ENCODE measurements at places on chromosomes 12 and 14.

DNA sequence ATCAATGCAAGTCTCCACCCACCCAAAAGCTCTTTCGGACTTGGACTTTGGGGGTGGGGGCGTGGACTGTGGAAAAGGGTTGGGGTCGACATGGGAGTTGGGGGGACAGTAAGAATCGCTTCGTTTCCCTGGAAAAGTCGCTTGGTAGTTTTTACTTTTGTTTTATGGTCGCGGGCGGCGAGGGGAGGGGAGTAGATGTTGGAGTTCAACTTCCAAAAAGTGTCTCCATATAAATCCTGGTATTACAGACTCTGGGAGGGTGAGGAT is 568 bp upstream of the BCL11B start:
- DNase-seq, result no peak

DNA sequence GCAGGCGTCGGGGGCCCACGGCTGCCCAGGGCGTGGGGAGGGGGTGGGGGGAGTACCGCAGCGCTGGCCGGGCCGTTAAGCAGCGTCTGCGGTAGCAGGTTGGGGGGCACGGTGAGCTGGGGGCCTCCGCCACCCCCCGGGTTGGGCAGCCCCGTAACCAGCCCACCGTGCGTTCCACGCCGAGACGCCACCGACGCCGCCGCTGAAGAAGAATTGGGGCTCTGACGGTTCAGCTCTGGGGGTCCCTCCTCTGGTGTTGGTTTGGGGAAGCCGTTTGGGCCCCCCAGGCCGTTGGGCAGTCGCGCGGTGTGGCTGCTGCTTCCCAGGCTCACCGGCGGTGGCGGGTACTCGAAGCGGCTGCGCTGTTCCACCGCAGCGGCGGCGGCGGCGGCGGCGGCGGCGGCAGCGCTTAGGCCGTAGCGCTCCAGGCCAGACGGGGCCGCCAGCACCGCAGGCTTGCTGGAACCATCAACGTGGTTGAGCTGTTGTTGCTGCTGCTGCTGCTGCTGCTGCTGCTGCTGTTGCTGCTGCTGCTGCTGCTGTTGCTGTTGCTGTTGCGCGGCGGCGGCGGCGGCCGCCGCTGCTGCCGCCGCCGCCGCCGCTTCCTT is 1.5 kb downstream of the IRF2BPL start:
- no peak for DNase-seq

DNA sequence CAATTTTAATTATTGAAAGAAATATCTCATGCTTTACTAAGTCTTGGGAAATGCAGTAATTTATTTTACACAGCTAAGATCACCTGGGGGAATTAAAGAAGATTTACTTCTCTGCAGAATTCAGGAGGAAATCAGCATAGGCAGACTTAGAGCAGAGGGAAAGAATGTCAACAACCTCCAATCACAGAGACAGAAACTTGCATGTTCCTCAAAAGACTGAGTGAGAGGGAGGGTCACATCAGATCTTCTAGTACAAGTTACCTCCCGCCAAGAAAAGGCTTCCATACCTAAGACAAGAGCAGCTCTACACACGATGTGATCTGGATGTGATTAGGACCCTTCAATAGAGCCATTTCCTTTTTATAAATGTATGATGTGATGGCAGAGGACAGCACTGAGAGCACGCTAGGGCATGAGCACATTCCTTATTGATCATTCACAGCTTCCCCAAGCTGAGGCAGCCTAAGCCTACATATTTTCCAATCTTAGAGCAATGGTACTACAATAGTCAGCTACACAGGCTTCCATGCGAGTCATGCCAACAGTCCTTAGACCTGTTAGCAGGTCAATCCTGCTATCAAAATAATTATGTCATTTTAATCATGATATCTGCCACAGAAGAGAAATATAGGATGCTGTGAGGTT is 403.3 kb downstream of the ETNK1 start:
- no peak for DNase-seq

- no peak for DNase-seq
Observed at GRCh38 chr12:64625243-64626077, 15.2 kb downstream of the RASSF3 start.

GRCh38 chr14:100825713-100826331 is at the start of gene MEG3:
TSS of gene MEG3 (plus strand) at chr14:100826118.
- DNase-seq, result no peak

DNA sequence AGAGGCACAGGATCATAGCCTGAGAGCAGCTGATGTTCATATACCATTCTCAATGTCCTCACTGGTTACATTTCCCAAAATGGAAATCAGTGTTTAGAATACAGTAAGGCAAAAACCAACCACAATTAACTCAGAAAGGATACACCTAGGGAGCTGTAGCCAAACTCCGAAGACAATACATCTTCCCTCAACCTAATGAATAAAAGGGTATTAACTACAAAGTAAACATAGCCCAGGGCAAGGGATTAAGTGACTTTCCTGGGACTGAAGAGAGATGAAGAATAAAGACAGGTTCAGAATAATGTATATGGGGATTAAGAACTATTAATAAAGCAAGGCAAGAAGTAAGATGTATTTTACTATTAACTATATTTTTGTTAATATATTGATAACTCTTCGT is 79.5 kb downstream of the RPS29 start:
- DNase-seq, result no peak

- no peak for DNase-seq
Observed at GRCh38 chr12:53907103-53907502, 31.5 kb upstream of the HOXC13 start.

- DNase-seq, result no peak
Observed at GRCh38 chr14:64680013-64680713, 24.1 kb upstream of the PLEKHG3 start.

GRCh38 chr14:99982537-99983250 is 82.5 kb upstream of the EVL start:
- DNase-seq, result no peak

- DNase-seq, result no peak
Observed at GRCh38 chr12:75482646-75483045, 2.1 kb downstream of the GLIPR1 start.

GRCh38 chr12:115828168-115828567 is 449.3 kb downstream of the MED13L start:
- no peak for DNase-seq

DNA sequence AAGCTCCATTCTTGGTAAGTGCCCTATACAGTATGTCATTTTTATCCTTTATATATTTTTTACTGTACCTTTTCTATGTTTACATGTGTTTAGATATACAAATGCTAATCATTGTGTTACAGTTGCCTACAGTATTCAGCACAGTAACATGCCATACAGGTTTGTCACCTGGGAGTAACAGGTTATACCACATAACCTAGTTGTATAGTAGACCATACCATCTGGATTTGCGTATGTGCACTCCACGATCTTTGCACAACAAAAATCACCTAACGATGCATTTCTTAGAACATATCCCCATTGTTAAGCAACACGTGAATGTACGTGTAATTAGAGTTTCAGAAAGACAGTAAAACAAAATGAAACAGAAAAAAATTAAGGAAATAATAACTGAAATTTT is 11.9 kb upstream of the ANO2 start:
- DNase-seq, result no peak

DNA sequence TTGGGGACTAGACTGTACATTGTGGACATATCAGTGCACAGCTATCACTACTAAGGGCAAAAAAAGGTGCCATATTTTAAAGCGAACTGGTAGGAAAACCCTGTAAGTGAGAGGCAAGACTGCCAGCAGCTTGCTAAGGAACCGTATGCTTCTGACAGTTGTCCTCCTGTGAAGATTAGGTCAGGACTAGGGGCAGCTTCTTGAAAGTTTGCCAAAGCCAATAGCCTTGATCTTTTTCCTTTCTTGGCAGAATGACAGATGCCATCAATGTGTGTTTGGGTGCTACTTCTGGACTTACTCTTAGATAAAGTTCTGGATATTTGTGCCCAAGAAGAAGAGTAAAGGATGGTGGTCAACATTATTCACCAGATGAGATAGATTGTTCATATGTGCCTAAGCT is 7.4 kb downstream of the DAAM1 start:
- DNase-seq, result no peak

- no peak for DNase-seq
Observed at GRCh38 chr12:64683816-64684543, 73.7 kb downstream of the RASSF3 start.

GRCh38 chr14:69986336-69986735 is 107.1 kb downstream of the SMOC1 start:
- no peak for DNase-seq

- no peak for DNase-seq
Observed at GRCh38 chr14:24576182-24576581, at the start of gene CTSG. TSS of gene CTSG (minus strand) at chr14:24576250. CDS start at chr14:24576223, 27 bp downstream.

GRCh38 chr14:80223696-80224465 is 12.6 kb upstream of the DIO2 start:
- no peak for DNase-seq

DNA sequence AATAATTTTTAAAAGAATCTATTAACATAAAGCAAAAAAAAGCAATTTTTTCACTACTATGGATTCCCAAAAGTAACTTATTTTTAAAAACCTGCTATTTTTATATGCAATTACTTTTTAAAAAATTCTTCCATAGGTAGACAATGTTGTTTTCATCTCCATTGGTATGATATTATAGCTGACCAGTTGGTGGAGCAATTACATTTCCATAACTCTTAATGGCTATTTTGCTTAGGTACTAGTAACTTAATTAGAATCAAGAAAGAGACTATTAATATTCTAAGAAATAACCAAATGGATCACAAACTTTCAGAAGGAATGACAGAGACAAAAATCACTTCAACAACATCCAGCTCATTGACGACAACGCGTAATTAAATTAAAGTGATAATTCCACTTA is 64.7 kb upstream of the PTCSC3 start:
- no peak for DNase-seq

Measured in stimulated activated CD4-positive, alpha-beta T cell treated with anti-CD3 and anti-CD28 coated beads, Interleukin-1b, Interleukin-23, amount 100 ng/mL, for 24 hours (primary cell).